ENCODE measurements at places on chromosomes 7 and 10.

DNA sequence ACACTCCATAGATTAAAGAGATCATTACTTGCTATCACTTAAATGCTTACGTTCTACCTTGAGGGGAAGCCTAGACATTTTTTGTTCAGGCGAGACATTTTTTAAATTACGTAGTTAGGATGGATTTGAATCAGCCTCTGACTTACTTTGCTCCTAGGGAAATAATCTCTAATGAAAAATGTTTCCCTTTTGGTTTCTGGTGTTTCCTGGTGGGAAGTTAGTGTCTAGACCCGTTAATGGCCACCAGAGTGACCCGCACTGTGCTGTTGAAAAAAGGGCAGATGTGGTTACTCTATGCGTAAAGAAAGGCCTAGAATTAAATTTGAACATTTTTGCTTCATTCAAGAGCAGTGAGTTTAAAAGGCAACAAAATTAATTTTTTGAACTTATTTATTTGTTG, 3.8 kb downstream of the ZNF365 start:
- DNase-seq: no peak

- DNase-seq: peak; percentile 46
Observed at GRCh38 chr7:141702047-141702567, at the start of gene DENND11. DENND11 (minus strand) TSS chr7:141702166; CDS start chr7:141702153, 13 bp downstream.

GRCh38 chr7:76359978-76360638, 1.3 kb upstream of the YWHAG start:
- peak; percentile 61 for DNase-seq

- DNase-seq: no peak
Observed at GRCh38 chr7:76377186-76377918, 18.6 kb upstream of the YWHAG start.

- DNase-seq: peak; percentile 61
Observed at GRCh38 chr7:2632733-2633537, 1.1 kb downstream of the TTYH3 start.

DNA sequence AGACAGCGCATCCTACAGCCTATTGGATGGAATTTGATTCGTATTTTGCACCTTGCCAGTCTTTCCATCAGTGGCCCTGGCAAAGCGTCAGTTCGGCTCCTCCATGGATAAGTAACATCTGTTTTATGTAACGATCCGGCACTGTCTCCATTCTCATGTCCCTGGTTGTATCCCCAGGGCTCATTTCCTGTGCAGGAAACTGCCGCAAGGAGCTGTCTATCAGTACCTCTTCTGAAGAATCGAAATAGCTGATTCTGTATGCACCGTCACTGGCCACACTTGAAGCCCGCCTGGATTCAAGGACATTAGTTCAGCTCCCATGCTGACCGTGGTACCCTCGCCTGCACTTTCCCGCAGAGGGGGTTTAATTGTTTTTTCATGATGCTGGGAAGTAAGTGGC, 53.1 kb upstream of the NPS start:
- no peak for DNase-seq

GRCh38 chr7:151692721-151693120, 173.0 kb upstream of the RHEB start:
- no peak for DNase-seq
